Stimulated activated CD4-positive, alpha-beta T cell treated with anti-CD3 and anti-CD28 coated beads, Interleukin-1b, Interleukin-23, amount 100 ng/mL, for 24 hours (primary cell): ENCODE measurements at places on chromosomes 12 and 14.

DNA sequence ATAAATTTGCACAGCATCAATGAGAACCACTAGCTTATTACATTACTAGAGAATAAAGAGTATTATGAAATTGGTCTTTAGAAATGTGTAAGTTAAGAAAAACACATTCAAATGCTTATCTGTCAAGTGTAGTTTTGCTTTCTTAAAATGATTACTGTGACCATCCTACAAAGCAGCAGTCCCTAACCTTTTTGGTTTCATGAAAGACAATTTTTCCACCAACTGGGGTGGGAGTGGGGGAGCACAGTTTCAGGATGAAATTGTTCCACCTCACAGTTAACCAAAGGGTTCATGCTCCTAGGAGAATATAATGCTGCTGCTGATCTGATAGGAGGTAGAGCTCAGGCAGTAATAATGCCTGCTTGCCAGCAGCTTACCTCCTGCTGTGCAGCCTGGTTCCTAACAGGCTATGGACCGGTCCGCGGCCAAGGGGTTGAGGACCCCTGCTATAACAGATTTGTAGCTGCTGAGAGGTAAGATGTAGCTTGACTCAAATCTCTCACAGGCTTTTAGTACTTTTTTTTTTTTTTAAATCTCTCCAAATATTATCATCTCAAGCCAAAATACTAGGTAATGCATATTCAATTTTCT, 45.4 kb downstream of the PPP4R3A start:
- no peak for DNase-seq

- DNase-seq, result no peak
Measured at GRCh38 chr14:34387974-34388516, 74.0 kb downstream of the SPTSSA start.

- DNase-seq, result no peak
Measured at GRCh38 chr14:93788543-93789227, 400 bp upstream of the PRIMA1 start.

DNA sequence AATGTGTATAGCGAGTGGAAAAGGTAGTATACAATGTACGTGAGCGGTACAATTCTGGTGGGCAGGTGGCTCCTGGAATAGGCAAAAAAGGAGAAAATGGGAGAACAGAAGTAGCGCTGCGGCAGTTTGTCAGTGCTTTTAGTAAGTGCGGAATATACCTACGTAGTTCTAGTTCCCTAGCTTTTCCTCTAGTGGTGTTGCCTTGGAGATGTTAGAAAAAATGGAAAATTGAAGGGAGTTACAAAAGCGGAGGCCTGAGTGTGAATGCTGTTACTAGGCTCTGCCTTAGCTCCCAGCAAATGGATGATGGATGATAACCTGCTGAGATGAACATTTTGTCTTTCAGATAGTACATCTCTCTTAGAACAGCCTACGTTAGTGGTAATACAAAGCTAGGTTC, 1.1 kb downstream of the TTC8 start:
- no peak for DNase-seq
